ENCODE measurements at places on chromosomes 2 and 18.
A peak's percentile ranks its signal among the peaks of the same experiment; 100 is the strongest.

GRCh38 chr18:13560306-13560705, 166.1 kb downstream of the FAM210A start:
- DNase-seq, result no peak

- no peak for DNase-seq
Measured at GRCh38 chr2:1794821-1795220, 50.5 kb upstream of the PXDN start.

DNA sequence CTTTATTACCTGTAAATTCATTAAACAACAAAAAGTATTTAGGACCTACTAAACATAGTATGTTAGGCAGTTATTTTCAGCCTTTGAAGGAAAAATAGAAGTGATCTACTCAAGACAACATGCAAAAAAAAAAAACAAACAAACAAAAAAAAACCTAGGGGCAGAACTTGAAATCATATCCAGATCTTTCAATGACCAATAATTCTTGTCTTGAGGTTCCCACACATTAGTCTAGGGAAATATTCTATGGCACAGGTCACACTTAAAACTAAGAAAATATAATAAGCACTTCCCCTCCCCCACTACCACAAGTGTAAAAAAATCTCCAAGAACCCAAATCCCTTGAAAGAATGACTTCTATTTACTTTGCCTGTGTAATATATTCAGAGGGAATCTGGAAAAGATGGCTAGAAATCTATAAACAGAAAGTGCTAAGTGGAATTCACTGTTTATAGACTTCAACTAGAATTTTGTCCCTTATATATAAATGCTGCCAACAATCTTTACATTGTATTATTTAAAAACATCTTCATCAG, 3.5 kb downstream of the PELI1 start:
- no peak for DNase-seq

- DNase-seq, result no peak
Measured at GRCh38 chr2:67576991-67577390, 179.9 kb downstream of the ETAA1 start.

DNA sequence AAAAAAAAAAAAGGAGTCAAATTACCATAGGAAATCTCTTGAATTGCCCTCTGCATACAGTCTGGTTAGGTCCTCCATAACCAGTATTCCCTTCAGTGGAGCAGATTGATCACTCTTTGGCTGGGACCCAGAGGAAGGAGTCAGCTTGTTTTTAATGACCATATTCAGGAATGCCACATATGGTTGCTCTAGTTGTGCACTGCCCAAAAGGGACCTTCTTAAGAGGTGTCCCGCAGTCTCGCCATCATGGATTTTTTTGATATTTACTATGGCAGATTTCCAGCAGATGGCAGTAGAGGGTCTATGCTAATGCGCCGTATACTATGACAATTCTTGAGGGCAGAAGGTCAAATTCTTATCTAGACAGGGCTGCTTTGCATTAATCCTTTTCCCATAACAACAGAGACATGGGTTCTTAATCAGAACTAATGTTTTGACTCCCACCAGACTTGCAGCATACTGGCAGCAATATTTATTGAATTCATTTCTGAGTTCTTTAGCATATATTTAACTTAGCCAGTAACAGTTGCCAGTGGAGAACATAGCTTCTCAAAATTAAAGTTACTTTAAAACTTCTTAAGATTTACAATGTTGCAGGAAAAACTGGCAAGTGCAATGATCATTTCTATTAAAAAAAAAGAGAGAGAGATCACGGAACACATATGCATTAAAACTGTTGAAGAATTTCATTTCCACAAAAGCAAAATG, 31.8 kb upstream of the INPP4A start:
- DNase-seq, result peak; percentile 39

GRCh38 chr18:36179562-36180355, 7.5 kb upstream of the MOCOS start:
- DNase-seq, result peak; percentile 41

DNA sequence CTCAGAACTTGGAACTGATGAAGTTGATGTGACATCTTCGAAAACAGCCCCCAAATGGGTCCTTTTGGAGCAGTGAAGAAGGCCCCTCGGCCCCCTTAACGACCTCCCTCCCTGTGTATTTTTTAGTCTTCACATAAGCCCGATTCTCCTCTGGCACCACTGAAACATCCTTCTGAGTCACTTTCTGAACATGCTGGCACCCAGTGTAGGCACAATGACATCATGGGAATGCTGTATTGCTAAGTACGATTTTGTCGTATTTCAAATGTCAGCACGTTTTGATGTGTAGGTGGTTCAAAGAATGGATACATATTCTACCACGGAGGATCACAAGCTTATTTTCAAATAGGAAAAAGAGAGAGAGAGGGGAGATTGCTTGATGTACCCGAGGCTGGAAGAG, 111.7 kb upstream of the RIOK3 start:
- no peak for DNase-seq

- DNase-seq, result no peak
Measured at GRCh38 chr2:63820969-63821368, 20.7 kb upstream of the UGP2 start.

DNA sequence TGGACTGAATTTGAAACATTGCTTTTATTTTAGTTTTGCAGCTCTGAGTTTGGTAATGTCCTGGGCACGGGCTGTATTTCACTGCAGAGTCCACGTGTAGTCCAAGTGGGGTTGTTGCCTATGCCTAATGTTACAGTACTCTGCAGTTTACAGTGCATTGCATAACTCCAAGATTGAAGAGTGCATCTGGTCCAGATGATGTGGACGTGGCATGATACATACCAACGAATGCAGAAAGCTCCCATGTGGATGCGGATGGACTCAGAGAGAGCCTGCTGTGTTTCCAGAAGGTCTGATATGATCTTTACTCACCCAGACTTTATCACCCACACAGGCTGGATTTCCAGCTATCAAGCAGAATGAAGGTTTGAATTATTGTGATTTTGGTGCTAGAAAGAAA, 44.4 kb upstream of the CCDC68 start:
- no peak for DNase-seq

DNA sequence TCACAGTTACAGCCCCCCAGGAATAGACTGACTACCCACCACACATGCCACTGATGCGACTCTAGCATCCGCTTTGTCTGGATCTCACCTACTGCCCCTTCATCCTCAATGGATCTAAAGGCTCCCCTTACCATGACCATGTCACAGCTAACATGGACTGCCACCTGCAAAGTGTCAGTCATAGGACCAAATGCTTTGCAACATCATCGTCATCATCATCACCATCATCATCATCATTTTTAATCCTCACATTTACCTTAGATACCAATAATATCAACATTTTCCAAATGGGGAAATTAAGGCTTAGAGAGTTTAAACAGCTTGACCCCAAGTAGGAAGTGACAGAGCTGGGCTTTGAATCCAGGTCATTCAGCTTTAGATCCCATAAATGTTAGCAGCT, 60.1 kb upstream of the NEDD4L start:
- DNase-seq, result no peak

GRCh38 chr2:238254095-238254723, 14.4 kb upstream of the HES6 start:
- no peak for DNase-seq

DNA sequence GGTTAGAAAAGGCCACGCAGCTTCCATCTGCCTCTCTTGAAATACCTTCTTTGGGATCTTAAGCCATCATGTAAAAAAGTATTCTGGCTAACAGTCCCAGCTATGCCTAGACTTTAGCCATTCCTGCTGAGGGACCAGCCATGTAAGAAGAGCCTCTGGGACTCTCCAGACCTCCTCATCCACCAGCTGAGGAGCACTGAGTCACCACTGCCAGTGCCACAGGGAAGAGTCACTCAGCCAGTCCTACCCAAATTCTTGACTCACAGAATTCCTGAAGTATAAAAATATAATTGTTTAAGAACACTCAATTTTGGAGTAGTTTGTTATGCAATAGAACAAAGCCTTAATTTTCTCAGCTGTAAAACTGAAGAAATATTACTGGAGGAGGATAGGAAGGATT, 436.7 kb downstream of the ZEB2 start:
- DNase-seq, result no peak

DNA sequence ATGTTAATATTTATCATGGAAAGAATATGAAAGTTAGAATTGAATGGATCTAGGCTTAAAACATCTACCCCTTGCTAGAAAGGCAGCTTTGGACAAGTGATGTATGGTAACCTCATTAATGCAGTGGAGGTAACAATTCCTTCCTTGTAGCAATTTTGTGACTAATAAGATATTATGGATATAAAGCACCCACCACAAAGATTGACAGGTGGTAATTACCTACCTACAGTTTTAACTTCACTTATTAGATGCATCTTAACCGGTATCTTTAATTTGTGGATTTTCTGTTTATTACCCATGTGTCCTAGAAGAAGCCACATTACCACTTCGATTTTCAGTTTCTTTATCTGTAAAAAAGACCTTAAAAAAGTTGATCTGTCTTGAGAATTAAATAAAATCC, 367.0 kb downstream of the DSC3 start:
- no peak for DNase-seq

GRCh38 chr2:162017233-162017632, 56.8 kb downstream of the DPP4 start:
- no peak for DNase-seq

DNA sequence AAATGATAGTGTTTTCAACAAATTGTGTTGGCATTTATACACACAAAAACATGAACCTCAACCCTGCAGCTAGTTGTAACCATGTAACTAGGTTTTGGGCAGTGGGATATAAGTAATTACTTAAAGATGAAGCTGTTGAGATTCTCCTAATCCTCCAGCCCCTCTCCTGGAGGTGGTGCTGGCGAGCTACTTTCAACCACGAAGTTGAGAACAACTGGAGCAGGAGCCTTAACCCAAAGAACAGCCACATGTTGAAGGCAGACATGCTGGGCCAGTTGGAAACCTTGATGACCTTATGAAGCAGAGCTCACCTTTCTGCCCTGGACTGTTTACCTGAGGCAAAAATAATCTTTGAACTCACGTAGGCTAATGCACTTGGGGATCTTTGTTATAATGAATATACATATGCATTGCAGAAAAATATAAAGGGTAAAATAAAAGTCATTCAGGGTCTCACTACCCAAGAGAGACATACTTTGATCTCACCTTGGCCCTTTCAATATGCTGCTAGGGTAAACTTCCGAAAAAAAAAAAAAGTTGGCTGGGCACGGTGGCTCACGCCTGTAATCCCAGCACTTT, 89.6 kb upstream of the NPAS2 start:
- no peak for DNase-seq

- DNase-seq, result no peak
Measured at GRCh38 chr2:239137898-239138283, 262.9 kb downstream of the HDAC4 start.

DNA sequence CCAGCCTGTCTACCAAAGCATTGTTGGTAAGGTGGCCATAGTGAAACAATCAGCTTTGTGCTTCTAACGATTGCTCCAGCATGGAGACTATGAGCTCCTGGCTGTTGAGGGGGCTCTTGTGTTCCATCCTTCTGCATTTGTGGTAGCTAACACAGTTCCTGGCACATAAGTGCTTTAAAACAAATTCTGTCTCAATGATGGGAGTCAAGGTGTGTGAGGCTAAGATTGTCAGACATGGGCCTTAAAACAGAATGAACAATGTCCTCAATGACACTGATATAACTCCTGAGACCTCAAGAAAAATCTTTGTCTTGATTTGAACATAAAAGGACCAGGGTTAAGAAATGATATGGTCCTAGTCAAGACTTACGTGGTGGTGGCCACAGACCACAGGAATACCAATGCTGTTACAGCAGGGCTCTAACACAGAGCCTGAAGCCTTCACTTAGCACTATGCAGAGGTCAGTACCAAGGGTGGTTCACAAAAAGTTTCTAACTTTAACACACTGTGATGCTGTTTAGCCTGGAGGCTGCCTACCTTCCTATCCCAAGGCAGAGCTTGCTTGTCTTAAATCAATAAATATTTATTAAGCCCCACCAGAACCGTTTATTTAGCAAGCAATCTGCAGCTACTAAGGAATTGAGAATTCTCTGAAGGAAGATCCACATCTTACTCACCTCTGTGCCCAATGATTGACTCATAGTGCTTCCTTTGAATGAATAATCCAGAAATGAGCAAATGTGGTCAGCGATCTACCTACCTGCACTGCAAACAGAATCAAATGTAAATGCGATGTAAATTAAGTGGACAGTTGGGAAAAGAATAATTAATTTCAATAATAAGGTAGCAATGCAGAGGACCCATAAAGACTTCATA, 35.1 kb downstream of the EVA1A start:
- DNase-seq, result no peak

GRCh38 chr2:73257425-73258125, 23.5 kb downstream of the CCT7 start:
- peak; percentile 86 for DNase-seq

GRCh38 chr2:162473-163382, 101.1 kb downstream of the SH3YL1 start:
- DNase-seq, result no peak

DNA sequence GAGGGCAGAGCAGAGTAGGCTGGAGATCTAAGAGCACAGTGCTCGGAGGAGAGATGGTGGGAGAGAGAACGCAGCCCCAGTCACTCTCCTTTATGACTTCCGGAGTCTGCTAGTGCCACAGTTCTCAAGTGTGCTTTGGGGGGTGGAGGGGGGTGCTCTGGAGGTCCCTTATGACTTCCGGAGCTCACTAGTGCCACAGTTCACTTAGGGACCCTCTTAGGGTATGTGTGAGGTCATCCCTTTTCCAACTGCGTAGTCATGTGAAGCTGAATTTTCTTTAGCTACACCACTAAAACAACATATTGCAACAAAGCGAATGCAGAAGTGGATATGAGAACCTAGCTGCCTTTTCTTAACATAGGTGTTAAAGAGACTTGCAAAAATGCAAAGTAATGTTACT, 153.7 kb upstream of the KCTD1 start:
- no peak for DNase-seq

GRCh38 chr18:45590036-45590886, 25.0 kb upstream of the SLC14A2 start:
- no peak for DNase-seq

GRCh38 chr2:204135752-204136151, 199.2 kb downstream of the ICOS start:
- DNase-seq, result no peak

DNA sequence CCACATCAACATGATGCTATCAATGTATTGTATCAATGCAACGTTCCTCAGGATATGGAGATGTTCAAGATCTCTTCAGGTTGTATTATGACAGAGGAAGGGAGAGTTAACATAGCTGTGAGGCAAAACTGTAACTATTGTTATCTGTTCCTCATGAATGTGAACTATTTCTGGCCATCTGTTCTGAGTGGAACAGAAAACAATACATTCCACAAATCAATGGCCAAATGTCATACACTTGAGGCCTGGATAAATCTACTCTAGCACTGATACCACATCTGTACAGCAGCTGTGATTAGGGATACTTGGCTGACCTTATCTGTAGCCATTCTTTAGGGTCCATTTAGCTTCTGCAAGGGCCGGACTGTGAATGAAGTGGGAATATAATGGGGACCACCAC, 447.9 kb downstream of the IRS1 start:
- DNase-seq, result no peak
